Stimulated activated CD4-positive, alpha-beta T cell treated with anti-CD3 and anti-CD28 coated beads, Interleukin-4, amount 100 ng/mL, for 1 hour (primary cell): ENCODE measurements at places on chromosomes 11 and 22.

DNA sequence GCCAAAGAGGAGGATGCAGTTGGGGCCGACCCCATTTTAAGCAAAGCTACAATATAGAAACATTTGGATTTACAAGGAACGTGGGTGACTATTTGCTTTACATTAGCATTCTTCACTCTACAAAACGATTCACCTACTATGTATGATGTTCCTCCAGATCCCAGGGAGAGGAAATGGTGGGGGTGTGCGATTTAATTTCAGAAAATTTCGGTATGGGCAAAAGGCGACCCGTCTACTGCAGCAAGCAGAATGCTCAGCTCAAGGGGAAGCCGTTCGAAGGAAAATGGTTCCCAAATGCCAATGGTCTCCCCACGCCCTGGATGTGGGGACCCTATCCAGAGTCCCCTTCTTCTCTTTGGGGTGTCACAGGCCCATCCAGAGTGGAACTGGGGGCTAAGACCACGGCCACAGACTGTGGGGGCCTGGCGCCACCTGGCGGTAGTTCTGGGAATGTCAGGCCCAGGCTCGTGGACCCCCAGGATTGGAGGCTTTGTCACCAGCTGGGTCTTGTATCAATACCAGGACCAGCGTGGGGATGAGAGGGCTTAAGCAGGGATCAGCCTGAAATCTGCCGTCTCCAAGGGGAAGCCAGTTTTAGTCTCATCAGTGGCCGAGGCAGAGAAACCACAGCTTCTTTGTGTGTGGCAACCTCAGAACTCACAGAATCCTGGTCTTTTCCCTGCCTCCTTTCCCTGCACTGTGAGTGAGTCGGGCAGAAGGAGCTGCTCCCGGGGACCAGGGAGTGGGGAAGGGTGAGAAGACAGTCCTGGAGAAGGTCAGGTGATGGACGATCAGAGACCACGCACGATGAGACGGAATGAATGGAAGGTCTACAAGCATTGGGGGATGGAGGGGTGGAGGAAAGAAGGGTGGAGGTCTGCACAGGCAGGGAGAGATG lies 8.4 kb downstream of the LRRC10B start:
- DNase-seq = peak; percentile 64

DNA sequence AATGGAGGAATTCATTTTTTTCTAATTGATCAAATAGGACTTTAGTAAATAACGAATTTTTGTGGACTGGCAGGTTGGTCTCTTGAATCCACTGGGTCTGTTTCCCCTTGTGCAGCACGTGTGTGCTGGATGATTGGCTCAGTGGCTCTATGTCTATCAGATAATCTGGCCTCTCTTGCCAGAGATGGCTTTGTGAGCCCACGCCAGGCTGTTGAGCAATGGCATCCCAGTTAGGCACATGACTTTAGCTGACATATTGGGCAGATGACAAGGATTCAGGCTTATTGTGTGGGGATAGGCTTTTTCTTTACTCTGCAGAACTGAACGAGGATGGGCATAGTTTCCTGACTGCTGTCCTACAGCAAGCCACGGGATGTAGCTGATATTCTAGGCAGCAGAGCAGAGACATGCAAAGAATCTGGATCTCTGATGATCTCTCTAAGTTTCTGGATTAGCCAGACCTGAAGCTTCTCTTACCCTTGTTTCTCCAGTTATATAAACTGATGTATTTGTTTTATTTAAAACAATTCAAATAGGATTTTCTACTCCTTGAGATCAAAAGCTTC lies 144.9 kb downstream of the ARHGAP42 start:
- DNase-seq = no peak

DNA sequence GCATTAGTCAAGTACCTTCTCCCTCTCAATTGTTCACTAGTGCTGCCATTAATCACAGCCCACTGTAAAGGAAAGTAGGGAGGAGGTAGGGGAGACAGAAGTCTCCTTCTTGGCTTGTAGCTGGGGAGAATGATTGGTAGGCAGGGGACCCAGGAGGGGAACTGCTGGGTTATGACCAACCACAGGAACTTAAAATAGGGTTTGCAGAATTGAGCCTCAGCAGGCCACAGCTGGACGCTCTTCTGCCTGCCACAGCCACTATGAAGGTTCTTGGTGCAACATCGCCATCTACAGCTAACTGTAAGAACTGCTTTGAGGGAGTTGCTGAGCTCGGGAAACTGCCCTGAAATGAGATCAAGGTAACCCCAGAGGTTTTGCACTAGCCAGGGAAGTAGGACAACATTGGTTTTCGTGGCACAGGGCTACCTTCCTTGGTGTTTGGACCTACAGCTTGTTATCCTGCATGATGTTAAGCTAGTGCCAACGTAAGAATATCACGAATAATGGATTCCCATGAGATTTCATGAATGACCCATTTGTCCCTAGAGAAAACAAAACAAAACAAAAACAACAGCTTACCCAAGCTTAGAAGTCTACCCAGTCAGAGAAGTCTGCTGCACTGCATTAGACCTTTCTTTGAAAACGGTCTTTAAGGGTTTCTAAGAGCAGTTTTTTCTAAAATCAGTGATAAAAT lies 787.1 kb upstream of the API5 start:
- no peak for DNase-seq

GRCh38 chr11:12409621-12410005 lies 32.2 kb downstream of the PARVA start:
- no peak for DNase-seq

GRCh38 chr11:35723493-35723892 lies 60.9 kb downstream of the TRIM44 start:
- no peak for DNase-seq

DNA sequence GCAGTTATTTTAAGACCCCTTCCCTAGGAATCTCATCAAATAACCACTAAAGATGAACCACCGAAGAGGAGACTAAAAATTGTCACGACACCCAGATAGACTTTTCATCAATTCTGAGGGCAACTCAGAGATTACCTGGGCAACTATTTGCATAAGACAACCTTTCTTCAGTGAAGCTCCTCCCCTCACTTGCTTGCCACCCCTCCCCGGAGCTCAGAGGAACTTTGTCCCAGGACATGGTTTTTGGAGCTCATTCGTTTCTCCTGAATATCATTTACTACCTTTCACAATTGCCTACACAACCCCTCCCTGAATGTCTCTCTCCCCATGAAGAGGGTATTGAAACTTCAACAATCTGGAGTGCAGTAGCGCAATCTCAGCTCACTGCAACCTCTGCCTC lies 3.9 kb downstream of the AGBL2 start:
- DNase-seq = no peak

DNA sequence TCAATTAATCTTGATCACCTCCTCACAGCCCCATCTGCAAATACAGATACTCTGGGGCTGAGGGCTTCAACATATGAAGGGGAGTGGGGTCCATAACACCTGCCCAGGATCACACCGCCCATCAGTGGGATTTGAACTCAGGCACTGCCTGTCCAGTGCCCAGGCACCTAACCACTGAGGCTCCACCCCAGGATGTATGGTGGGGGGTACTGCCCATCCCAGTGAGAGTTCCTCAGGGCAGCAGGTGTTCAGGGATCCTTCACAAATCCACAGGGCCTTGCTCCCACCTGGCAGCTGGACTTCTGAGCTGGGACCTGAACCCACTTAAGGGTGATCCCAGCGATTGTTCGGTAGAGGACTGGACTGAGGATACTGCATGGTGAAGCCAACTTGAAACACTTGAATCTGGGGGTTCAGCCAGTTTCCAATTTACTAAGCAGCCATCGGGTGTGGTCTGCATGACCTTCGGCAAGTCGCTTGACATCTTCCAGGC lies 33.3 kb downstream of the PRDM11 start:
- DNase-seq = no peak

DNA sequence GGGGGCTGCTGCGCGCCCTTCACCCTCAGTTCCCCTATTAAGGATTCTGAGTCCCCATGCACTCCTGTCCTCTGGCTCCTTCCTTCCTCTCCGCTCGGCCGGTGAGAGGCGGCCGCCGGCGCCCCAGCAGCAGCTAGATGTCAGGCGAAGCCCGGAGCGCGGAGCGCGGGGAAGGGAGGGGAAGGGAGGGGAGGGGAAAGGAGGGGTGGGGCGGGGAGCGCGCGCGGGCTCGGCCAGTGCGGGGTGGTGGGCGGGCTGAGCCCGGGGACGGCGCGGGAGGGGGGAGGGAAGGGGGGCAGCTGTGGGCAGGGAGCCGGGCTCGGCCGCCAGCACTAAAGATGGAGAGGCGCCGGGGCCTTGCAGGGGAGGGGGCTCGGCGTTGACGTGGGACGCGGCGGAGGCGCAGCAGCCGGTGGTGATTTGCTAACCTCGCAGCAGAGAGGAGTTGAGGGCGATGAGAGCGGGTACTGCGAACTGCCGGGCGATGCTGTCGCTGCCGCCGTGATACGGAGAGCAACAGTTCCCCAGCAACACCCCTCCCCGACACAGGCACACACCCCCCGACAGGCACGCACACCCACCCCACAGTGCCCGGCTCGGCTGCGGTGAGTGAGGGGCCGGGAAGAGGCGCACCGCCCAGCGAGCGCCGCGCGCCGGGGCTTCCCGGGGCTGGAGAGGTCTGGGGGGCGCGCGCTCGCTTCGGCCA lies at the start of gene ZBTB16:
Gene ZBTB16 (plus strand): TSS at position 434 of the 706 bp plus-strand sequence. CDS start 3,590 bp downstream, outside the sequence.
- DNase-seq = peak; percentile 50

- no peak for DNase-seq
Observed at GRCh38 chr11:114316980-114317786, 21.0 kb downstream of the NNMT start.

DNA sequence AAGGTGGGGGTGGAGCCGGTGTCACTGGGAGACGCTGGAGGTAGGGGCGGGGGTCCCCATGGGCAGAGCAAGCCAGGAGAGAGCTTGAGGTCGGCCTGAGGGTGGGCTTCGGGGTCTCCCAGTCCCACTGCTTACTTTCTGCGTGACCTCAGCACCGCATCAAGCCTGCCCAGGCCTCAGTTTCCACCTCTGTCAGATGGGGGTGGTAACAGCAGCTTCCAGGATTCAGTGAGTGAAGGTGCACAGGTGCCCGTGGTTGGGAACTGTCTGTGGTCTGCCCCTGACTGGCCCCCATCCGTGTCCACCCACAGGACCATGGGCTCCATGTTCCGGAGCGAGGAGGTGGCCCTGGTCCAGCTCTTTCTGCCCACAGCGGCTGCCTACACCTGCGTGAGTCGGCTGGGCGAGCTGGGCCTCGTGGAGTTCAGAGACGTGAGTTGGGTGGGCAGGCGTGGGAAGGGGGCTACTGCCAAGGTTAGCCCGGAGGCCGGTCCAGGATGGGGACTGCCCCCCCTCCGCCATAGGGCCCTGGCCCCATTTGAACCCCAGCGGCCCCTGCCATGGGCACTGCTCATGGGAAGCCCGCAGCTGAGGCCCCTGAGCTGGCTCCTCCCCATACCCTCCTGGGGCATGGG lies 2.2 kb downstream of the TCIRG1 start:
- DNase-seq = no peak

- no peak for DNase-seq
Observed at GRCh38 chr11:47208628-47209027, 6.1 kb upstream of the DDB2 start.

GRCh38 chr11:68683121-68683520 lies 1.2 kb upstream of the GAL start:
- DNase-seq = no peak

DNA sequence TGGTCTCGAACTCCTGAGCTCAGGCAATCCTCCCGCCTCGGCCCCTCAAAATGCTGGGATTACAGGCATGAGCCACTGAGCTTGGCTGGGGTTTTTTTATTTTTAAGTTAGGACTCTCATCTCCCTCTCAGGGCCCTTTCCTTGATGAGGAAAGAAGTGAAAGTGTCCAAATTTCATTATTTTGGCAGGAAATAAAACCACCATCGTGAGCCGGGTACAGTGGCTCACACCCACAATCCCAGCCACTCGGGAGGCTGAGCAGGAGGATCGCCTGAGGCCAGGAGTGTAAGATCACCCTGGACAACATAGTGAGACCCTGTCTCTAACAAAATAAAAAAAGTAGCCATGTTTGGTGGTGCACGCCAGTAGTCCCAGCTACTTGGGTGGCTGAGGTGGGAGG lies 99.4 kb downstream of the FBXO7 start:
- DNase-seq = no peak

DNA sequence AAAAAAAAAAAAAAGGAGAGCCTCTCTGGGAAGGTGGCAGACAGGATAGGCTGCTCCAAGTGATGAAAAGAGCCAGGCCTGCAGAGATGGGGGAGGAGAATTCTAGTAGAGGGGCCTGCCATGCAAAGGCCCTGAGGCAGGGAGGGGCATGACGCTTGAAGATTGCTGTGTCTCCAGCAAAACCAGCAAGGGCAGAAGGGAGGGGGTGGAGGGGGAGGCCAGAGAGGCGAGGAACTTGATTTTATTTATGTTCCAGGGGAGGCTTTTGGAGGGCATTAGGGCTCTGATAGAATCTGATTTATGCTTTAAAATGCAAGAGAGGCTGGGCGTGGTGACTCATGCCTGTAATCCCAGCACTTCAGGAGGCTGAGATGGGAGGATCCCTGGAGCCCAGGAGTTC lies 16.7 kb upstream of the PACSIN2 start:
- no peak for DNase-seq

GRCh38 chr11:11710556-11710955 lies 88.8 kb upstream of the GALNT18 start:
- no peak for DNase-seq

- peak; percentile 42 for DNase-seq
Observed at GRCh38 chr11:1260023-1260501, 37.2 kb downstream of the MUC5B start.

DNA sequence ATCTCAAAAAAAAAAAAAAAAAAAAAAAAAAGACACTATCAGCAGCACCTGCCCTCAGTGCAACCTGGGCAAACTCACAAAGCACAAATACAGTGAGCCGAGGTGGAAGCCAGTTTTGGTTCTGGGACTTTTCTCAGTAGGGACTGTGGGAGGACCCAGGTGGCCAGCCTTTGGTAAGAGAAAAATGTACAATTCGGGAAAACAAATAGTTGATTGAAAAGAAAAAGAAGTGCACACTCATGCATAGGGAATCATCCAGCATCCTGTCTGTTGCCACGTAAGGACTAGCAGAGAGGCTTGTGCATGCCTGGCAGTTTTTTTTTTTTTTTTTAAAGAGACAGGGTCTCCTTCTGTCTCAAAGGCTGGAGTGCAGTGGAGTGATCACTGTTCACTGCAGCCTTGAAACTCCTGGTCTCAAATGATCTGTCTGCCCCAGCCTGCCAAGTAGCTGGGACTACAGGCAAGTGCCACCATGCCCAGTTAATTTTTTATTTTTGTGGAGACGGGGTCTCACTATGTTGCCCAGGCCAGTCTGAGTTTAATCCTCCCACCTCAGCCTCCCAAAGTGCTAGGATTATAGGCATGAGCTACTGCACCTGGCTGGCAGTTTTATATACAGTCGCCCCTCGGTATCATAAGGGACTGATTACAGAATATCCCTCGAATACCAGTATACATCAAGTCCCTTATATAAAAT lies 36.7 kb downstream of the TPST2 start:
- no peak for DNase-seq

- DNase-seq = no peak
Observed at GRCh38 chr11:116932181-116932580, 94.8 kb upstream of the APOA1 start.

GRCh38 chr22:29071261-29072045 lies 1.4 kb upstream of the KREMEN1 start:
- peak; percentile 33 for DNase-seq
